ENCODE measurements at places on chromosomes 13 and 19. TPM values are rescaled to one million over a fixed set of nuclear protein-coding genes. Genes with fewer than 3 reads are reported as not detected.

Gene ZNF610
- total RNA-seq, result 2.9 TPM

GRCh38 chr19:31470952-31471351 lies 121.7 kb upstream of the TSHZ3 start:
- no peak for DNase-seq
- no peaks in the 10 kb centered on the region for H3K4me1 ChIP-seq
- H3K4me3 ChIP-seq, result no peak overlapping the region
- H3K27ac ChIP-seq, result no peak overlapping the region
- no peaks in the 10 kb centered on the region for H3K27me3 ChIP-seq

DNA sequence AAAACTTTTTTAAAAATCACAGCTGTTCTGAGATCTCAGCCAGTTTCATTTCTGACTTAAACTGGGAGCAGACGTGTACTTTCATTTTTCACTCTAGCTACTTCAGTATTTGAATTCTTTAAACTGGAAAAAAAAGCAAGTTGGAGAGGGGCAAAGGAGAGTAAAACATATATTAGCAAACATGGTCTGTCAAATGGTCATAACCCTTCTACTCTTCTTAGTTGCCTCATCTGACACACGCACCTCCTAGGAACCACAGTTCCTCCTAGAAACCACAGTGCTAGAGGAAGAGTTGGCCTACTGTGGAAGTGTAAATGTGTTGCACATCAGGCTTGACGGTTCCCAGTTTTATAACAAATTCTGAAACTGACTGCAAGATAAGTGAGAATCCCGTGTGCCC lies 47.2 kb downstream of the TM9SF2 start:
- H3K36me3 ChIP-seq, result peaks cover 4% of the 10 kb centered on the region
- no peak overlapping the region for H3K4me3 ChIP-seq
- H3K4me1 ChIP-seq, result no peaks in the 10 kb centered on the region
- H3K27ac ChIP-seq, result no peak overlapping the region
- H3K27me3 ChIP-seq, result no peaks in the 10 kb centered on the region

Gene OR7A5
- 1.2 TPM for total RNA-seq
